G401 (cell line): ENCODE measurements at places on chromosomes 4 and X.
A peak's percentile ranks its signal among the peaks of the same experiment; 100 is the strongest.

DNA sequence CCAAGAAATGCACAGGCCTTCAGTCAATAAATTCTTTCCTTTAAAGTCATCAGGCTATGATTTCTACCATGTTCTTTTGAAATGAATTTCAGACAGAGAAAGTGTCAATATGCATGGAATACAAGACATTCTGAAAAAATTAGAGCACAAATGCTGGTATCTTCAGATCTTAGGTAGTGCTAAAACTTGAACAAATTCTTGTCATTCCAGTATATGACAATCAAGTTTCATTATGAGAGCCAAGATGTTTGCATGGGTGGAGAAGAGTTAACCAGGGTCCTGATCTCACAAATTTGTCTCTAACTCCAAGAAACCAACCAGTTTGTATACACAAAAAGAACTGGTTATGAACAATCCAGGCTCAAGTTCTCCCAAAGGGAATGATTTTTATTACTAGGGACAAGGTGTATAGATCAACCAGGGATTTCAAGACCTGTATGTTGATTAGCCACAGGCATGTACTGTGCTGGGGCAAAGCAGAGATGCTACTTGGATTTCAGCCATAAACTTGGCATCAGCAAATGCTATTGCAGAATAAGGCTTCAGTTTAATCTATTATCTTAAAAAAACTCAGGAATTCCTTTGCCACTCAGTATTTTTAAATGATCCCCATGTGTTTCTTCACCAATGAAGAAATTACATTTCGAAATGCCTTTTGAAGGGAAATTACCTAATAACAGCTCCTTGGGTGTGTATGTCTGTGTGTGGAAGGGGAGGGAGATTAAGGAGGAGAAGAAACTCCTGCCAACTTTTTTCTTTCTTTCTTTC lies 69.7 kb downstream of the FANCB start:
- DNase-seq, result no peak

DNA sequence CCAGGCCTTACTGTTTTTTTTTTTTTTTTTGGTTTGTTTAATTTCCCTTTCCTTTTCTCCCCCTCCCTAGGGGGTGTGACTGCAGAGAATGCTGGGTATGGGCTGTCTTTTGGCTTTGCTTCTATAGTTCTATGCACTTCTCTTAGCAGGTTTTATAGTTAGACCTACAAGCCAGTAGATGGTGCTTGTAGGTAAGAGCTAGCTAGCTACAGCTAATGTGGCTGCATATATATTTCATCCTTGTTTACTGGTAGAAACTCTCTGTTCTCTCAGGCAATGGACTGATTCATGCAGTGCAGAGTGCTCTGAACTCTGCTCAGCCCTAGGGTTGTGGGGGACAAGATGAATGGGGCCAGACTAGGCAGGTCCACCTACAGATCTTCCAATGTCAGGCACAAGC lies 246.4 kb downstream of the SH2D1A start:
- DNase-seq, result no peak

GRCh38 chr4:93693141-93693540 lies 135.4 kb upstream of the ATOH1 start:
- no peak for DNase-seq

GRCh38 chr4:72846280-72847111 lies 223.0 kb downstream of the COX18 start:
- DNase-seq, result no peak

DNA sequence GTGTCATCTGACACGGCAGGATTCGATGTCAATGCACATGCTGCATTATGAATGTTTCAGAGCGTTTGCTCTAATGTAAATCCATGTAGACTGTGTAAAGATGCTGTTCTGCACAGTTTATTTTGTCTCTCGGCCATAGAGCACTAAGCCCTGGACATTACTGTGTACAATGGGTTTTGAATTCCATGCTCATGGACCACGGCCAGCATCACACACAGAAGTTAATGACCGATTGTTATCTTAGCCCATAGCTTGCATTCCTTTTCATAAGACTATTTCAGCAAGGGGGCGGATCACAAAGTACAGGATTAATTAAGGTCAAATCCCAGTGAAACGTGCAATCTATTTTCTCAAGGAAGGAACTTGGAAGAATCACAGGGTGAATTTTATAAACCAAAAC lies 286.1 kb upstream of the TENM3 start:
- DNase-seq, result no peak

- no peak for DNase-seq
Observed at GRCh38 chrX:24148121-24148520, 1.4 kb upstream of the ZFX start.

DNA sequence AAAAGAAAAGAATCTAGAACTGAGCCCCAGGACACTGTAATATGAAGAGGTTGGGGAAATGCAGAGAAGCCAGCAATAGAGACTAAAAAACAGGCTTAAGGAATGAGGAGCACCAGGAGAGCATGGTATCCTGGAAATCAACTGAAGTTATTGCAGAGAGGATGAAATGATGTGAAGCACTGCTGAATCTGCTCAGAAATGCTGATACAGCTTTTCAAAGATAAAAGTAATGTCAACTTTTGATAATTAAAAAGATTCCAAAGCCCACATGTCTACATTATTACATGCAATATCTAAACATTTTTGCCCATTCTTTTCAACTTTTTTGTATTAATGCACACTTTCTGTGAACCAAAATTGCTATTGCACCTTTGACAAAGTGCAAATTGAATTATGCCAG lies 718.4 kb downstream of the ADGRL3 start:
- DNase-seq, result no peak

DNA sequence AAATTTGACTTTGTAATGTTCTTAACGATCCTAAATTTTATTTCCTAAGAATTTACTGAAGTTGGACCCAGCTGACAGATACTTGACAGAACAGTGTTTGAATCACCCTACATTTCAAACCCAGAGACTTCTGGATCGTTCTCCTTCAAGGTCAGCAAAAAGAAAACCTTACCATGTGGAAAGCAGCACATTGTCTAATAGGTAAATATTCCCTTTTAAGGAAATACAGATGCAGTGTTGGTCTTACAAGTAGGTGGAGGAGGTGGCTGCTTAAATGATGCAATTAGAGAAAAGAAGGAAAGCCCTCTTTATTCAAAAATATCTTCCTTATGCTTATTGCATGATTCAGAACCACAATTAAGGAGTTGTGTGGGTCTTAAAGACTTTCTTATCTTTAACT lies 73.5 kb downstream of the RS1 start:
- no peak for DNase-seq

DNA sequence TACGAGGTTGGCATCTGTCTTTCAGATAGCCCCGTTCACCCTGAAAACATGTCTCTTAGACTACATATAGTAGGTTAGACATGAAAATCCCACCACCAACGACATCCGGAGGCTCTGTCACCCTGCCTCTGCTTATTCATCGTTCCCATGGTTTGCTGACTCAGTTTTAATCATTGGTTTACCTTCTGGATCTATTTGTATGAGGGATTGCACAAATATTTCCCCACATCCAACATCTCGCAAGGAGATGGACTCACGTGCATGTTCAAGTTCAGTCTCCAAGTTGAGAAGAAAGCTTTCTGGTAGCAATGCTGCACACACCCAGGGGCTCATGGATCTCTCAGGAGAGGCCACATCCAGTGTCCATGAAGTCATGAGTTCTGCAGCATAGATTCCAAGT lies 10.8 kb downstream of the CETN2 start:
- DNase-seq, result no peak

GRCh38 chrX:136687457-136687856 lies 39.5 kb downstream of the CD40LG start:
- no peak for DNase-seq

- DNase-seq, result no peak
Observed at GRCh38 chrX:361231-362145, 25.2 kb downstream of the PPP2R3B start.

DNA sequence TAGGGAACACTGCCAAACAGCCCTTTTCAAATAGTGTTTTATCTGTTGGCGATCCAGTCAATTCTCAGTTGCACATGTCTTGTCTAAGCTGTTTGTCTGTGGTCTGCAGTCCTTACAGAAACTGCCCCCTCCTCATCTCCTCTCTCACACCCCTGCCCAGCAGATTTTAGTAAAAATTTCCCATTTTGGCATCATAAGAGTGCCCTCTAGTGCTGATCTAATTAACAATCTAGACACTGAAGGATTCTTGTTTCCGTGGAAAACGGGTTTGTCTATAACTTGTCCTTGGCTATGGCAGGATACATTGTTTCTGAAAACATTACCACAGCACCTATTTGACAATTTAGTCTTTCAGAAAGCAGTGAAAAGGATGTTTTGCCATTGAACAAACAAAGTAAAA lies 227.2 kb upstream of the MBNL3 start:
- no peak for DNase-seq

DNA sequence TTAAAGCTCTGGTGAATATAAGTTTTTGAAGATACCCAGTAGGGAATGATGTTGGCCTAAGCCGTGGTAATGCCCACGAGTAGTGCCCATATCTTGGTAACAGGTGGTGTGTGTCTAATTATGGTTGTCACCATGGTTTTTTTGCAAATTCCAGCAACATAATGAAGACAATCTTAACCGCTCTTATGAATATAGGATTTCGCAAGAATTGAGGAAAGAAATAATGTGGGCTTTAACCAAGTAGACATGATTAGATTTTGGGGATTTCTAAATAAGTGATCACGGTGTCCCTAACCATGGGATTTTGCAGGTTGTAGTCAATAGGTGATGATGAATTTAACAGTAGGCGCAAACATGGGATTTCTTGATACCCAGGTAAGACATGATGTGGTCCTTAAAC lies 2.5 kb downstream of the ATXN3L start:
- no peak for DNase-seq

DNA sequence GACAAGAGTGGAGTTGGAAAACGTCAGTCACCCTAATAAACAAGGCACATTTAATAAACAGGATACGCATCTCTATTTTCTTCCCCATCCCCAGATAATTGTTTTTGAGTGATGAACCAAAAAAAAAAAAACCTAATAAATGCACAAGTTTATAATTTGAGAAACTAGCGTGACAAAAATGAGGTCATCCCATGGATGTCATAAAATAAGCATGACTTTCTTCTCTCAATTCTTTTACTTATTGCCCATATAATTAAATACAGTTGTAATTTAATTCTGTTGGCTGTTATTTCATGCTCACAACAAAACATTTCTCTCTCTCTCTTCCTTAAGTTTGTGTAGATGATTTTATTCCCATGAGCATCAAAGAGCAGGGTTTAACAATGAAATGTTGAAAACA lies 20.7 kb downstream of the PRKG2 start:
- DNase-seq, result no peak

- DNase-seq, result peak; percentile 13
Observed at GRCh38 chr4:7642741-7643458, 208.2 kb upstream of the PSAPL1 start.

GRCh38 chr4:113474017-113474416 lies 287.5 kb downstream of the CAMK2D start:
- no peak for DNase-seq

- no peak for DNase-seq
Observed at GRCh38 chrX:86078650-86079049, 31.3 kb upstream of the CHM start.

DNA sequence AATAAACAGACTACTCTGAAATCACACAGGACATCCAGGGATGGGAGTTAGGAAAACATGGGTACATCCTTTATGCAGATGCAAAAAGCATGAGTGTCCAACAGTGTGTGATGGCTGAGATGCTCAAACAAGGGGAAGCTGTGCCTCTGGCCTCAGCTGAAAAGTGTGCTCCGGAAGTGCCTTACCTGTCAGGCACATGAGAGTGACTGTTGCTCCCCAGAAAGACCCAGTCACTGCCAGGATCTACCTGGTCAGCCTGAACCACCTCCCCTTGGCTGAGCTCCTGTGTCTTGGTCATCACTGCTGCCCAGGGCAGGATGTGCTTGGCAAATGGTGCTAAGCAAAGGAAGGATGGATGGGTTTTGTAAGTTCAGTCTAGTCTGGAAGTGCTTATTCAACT lies 4.0 kb downstream of the PPP2R2C start:
- no peak for DNase-seq

- DNase-seq, result no peak
Observed at GRCh38 chr4:86972997-86973396, 38.2 kb downstream of the AFF1 start.

GRCh38 chr4:31968842-31969241 lies 1248.7 kb downstream of the PCDH7 start:
- no peak for DNase-seq

- DNase-seq, result no peak
Observed at GRCh38 chr4:55546506-55546755, 278 bp downstream of the CLOCK start.

DNA sequence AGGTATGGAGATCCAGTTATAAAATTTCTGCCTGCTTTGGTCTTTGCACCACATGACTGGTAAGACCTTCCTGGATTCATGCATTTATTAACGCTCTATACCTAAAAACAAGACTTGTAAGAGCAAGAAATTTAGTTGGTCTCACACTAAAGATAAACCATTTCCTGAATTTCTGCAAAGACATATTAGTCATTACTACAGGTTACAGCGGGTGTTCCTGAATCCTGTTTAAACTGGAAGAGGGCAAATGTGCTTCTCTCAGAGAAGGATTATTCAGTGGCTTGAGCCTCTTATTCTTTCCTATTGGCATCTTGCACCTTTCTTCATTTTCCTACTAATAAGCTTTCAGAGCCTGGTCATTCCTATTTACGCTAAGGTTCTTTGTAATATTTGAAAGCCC lies 397.6 kb upstream of the TENM3 start:
- no peak for DNase-seq

DNA sequence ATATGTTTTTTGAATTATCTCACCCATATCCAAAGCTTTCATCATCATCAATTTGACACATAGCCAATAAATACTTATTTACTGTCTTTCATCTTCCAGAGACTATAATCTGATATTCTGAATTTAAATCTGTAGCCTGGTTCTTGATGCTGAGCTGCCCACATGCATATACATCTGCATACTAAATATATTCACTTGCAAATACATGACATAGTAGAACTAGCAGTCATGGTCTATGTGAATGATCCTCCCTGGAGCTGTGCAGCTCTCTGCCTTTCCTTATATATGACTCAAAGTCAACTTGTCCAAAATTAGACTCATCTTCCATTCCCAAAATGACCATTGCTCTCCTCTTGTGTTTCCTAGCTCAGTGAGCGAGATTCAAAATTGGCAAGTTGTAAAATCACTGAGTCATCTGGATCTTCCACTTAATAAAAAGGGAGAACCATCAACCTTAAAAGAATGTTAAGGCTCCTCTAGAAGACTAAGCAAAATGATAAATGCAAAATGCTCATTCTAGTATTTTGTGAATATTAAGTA lies 448.2 kb downstream of the PPARGC1A start:
- no peak for DNase-seq

DNA sequence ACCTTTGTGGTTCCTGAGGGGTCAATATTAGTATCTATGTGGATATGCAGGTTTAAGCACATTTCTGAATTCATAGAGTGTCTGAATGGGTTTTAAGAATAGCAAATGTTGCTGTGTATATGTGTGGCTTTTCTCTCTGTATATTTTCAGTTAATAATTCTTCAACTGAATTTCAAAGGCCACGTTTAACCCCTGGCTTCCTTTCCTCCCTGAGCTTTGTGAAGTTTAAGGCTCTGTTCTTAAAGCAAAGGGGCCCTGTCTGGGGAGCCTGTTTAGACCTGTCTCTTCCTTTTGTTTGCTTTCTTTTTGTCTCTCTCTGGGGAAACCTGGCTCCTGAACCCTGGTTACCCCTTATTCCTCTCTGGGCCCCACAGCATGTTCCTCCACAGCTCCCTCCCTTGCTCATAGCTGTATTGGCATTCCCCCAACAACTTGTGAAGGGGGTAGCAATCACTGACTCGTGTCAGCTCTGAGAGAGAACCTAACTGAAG lies 139.1 kb downstream of the COL4A6 start:
- no peak for DNase-seq
